CD4-positive, alpha-beta T cell treated with Interleukin-17A for 1 hour (primary cell): ENCODE measurements at places on chromosomes 1 and 21.
A peak's percentile ranks its signal among the peaks of the same experiment; 100 is the strongest.

- DNase-seq: no peak
Measured at GRCh38 chr1:225533238-225533637, 105.4 kb upstream of the LBR start.

GRCh38 chr1:12314333-12314903 lies 84.6 kb downstream of the VPS13D start:
- DNase-seq: peak; percentile 31

DNA sequence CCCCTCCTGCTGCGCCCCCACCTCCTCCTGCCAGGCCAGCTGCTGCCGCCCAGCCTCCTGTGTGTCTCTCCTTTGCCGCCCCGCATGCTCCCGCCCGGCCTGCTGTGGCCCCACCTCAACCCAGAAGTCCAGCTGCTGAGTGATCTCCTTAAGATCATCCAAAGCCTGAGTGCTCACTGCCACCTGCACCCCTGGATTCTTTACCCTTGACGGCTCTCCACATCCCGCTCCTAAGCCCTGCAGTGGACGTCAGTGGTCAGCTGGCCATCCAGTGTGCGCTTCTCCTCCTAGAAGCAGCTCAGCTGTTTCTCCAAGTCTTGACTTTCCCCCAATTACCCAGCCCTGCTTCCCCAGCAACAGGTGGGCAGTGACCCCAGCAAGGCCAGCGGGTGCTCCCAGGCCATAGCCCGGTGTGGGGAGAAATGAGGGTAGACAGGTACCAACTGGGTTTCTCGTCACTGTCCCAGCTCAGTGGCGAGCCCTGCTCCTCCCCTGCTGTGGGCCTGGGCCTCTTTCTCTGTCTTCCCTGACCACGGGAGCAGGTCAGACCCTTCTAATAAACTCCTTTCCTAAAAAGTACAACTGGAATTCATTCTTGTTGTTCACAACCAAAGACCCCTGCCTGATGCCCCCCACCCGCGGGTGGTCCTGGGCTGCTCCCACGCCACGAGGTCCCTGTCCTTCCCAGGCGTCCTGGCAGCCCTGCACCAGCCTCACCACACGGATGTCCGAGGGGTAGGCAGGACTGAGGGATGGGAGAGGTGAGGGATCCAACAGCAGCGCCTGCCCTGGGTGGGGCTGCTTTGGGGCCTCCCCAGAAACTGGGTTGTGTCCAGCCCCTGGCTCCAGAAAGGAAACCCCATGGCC lies 1.4 kb downstream of the KRTAP10-7 start:
- no peak for DNase-seq

GRCh38 chr1:68377098-68377497 lies 72.7 kb downstream of the RPE65 start:
- DNase-seq: no peak

- no peak for DNase-seq
Measured at GRCh38 chr1:223001653-223002634, 141.1 kb downstream of the TLR5 start.

- no peak for DNase-seq
Measured at GRCh38 chr1:238029126-238029525, 138.4 kb upstream of the ZP4 start.

GRCh38 chr1:180468311-180468710 lies 34.1 kb downstream of the ACBD6 start:
- no peak for DNase-seq

DNA sequence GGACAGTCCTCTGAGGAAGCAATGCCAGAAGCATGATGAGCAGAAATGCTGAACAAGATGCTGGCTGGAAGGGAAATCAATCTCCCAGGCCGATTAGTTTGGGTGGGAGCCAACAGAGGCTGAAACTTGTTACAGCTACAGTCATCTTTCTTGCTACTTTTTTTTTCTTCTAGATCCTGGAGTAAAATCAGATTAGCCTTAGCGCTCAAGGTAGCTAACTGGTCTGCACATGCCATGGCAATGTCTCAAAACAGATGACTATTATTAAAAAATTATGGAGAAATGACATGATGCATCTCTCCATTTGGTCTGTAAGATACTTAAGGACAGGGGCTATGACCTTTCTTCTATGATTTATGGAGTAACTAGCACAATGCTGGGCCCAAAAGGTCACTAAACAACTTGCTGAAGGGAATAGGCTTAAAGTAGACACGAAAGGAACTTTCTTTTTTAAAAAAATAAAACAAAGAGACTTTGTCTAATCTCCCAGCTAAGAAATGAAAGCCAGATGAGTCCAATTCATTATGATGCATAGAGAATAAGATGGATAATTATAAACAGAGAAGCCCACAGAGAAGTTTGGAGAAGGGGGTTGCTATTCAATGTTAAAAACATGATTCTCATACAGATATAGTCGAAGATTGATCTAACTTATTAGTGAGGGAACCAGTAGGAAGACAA lies 42.5 kb downstream of the UTP25 start:
- DNase-seq: no peak

DNA sequence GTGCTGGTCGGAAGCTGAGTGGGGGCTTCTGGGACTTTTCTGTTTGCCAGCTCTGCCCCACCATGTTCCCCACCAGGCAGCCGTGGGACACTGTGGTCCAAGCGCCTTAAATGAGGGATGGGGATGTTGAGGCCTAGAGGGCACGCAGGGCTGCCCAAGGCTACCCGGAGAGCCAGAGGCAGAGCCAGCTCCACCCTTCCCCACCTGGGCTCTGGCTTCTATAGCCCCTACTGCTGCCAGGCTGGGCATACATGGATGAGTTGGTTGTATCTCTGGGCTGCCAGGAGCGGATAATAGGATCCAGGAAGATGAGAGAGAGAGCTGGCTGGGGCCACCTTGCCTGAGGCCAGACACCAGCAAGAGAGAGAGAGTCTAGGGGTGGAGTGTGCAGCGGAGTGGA lies 49.4 kb downstream of the PTPRU start:
- DNase-seq: no peak

GRCh38 chr21:18985584-18985983 lies 582.0 kb upstream of the TMPRSS15 start:
- DNase-seq: no peak

- no peak for DNase-seq
Measured at GRCh38 chr1:55957276-55957675, 622.1 kb downstream of the PLPP3 start.

DNA sequence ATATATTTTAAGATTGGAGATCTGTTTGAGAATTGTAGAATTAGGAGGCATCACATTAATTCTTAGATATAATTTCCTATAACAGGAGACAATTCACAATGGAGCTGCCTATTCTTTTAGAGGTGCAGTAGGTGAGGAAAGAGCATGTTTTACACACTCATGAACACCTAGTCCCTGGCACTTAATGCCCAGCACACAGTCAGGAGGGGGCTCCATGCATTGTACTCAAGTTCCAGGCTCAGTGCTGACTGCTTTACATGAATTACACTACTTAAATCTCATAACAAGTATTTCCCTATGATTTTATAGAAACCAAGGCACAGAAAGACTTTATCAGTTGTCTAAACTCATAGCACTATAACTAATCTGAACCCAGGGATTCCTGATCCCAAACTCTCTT lies 360 bp upstream of the GBP3 start:
- DNase-seq: no peak

GRCh38 chr1:39969531-39970270 lies 14.8 kb downstream of the MFSD2A start:
- DNase-seq: no peak

- DNase-seq: no peak
Measured at GRCh38 chr1:53189061-53189460, 7.6 kb upstream of the CPT2 start.

DNA sequence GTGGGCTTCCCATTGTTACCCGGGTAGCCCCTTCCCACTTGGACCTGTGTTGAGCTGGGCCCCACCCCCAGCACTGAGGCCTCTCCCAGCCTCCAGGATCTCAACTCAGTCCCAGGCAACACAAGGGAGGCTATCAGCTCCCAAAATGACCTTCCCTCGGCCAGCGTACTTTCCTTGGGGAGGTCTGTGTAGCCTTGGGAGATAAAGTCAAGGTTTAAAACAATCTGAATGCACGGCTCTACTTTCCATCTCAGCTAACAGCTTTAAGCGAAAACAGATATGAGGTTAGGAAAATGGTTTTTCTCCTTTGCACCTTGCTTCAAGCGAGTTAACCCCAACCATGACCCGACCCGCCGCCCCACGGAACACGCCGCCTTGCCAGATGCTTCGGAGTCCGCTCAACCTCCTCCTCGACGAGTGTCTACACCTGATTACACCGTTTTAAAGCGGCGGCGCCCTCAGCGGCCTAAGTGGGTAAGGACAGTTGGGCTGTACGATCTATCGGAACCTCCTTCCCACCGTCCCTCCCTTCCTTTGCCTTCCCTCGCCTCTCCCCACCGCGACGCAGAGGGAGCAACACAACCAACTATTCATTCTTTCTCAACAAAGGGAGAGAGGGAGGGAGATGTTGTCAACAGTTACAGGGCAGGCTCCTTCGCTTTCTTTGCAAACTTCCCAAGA lies 1.1 kb downstream of the BCAR3 start:
- peak; percentile 22 for DNase-seq

DNA sequence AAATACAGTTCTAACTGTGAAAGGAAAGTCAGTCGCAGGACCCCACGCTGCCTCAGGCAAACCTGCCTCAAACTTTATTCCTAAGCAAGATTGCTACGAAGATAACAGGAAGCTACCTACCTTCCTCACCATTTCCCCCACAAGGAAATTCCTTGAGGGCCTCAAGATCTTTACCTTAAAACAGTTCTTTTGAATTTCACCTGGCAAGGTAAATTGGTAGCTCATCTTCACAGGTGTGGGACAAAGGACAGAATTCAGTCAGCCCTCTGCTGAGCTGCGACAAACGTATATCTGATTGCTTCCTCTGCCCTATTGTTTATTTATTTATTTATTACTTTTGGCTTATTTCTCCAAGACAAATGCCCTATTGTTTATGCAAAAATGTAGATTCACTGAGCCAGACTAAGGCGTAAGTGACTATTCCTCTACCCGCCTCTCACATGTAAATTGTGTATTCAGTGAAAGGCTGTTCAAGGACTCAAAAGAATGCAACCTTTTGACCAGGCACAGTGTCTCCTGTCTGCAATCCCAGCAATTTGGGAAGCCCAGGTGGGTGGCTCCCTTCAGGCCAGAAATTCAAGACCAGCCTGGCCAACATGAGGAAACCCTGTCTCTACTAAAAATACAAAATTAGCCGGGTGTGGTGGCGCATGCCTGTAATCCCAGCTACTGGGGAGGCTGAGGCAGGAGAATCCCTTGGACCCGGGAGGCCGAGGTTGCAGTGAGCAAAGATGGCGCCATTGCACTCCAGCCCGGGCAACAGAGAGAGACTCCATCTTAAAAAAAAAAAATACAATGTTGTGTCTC lies 17.3 kb upstream of the PKNOX1 start:
- DNase-seq: no peak

DNA sequence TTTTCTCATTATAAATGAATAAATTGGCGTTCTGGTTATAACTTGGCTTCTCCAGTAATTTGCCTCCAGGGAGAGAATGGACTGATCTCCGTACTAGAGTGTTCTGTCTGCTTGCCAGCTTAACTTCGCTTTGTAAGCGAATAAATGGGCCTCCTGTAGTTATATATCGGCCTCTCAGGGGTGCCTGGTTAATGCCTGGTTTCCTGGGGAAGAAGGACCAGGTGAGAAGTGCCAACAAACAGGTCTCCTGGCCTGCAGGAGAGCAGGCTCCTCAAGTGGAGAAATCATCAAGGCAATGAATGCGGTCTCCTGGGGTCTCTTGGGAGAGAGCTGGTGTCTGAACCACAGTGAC lies 107.4 kb upstream of the SERBP1 start:
- no peak for DNase-seq

GRCh38 chr1:229279242-229279641 lies 8.3 kb downstream of the RAB4A start:
- DNase-seq: no peak

- no peak for DNase-seq
Measured at GRCh38 chr1:220789532-220790147, 2.9 kb downstream of the MTARC1 start.

GRCh38 chr1:200288226-200288625 lies 121.6 kb downstream of the ZNF281 start:
- no peak for DNase-seq

DNA sequence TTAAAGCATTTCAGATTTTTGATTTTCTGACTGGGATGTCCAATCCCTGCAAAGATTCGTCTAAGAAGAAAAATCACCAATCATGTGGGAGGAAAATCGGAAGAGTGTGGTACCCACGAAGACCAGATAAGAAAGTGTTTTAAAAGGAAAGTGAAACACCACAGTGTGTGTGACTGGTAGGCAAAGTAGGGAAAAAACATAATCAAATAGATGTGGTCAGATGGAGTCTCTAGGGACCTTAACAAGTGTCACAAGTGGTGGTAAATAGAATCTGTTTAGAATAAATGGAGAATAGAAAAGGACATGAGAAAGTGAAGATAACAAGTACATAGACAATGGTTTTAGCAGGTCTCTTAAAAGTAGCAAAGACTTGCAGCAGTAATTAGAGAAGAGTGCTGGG lies 154.6 kb downstream of the SLC30A10 start:
- no peak for DNase-seq

DNA sequence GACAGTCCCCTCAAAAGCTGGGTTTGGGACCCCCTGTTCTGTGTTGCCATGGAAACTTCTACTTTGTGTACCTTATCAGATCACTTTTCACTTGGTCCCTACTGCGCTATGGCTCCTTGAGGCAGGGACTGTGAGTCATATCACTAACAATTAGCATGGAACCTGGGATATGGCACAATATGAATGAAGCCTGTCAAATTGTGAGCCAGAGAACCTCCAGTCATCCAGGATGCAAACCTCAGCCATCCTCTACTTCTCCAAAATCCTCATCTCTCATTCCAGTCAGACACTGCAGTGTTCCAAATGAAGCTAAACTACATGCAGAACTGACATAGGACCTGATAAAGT lies 11.2 kb upstream of the CAPZB start:
- DNase-seq: no peak

DNA sequence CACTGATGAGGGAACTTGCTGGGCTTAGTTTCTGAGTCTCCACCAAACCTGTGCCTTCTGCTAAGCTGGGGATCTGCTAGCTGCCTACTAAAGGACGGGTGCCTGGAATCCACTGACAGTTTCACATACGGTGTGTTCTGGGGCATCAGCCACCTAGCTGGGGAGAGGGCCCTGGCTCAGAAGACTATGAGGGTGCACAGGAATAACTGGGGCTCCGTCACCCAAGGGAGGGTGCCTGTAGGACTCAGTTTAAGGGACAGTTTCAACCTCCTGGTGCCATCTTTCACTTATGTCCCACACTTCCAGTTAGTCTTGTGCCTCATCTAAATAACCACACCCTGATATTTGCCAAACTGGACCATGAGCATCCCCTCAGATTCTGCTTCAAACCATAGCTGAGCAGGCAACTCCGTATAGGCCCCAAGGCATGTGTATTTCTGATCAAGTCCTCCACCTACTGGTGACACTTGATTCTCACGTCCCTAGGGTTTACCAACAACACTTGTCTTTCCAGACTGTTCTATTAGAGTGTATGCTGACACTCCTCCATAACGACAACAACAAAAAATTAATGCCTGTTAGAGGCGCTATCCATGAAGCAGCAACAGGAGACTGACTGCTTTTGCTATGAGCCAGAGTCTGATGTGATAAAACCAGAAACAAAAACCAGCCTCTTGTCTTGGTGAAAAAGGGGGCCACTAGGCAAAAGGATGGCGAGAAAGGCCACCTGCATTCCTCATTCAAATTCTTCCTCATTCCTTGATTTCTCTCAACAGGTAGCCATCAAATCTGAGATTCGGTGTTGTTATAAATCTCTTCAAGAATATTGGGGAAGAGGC lies 55.0 kb upstream of the PAXBP1 start:
- peak; percentile 56 for DNase-seq
